Activated T-helper 9 cell treated with anti-CD3 and anti-CD28 coated beads, Interleukin-2, amount 50 U/mL, for 16 hours (primary cell): ENCODE measurements at places on chromosomes 7 and 10.

- no peak for DNase-seq
Measured at GRCh38 chr10:117275121-117275520, 34.2 kb downstream of the SLC18A2 start.

- DNase-seq: no peak
Measured at GRCh38 chr7:108825581-108825909, 255.9 kb downstream of the DNAJB9 start.

DNA sequence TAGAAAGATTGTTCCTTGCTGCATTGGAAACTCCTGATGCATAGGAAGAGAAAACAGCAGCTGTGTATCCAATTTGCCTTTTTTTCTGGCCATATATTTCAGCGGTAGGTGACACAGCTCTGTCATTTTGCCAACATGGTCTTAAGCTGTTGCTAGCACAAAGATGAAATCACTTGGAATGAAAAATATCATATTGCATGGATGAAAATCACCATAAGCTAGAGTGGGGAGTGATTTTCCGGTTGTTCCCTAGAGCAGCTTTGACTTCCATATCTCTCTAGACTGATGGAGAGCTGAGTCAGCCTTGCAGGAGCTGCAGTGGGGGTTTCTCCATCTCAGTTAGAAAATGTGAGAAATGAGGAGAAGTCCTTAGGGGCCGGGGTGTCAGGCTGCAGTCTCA, 38.3 kb upstream of the BTBD16 start:
- no peak for DNase-seq

GRCh38 chr10:25082276-25083204, 66.1 kb downstream of the THNSL1 start:
- no peak for DNase-seq

GRCh38 chr10:70559861-70560260, 42.7 kb downstream of the PRF1 start:
- DNase-seq: no peak

- no peak for DNase-seq
Measured at GRCh38 chr10:30396698-30397097, 37.3 kb upstream of the MAP3K8 start.

- no peak for DNase-seq
Measured at GRCh38 chr7:77360104-77360503, 56.0 kb downstream of the GSAP start.

GRCh38 chr10:71267508-71268240, 51.4 kb upstream of the SLC29A3 start:
- DNase-seq: no peak

DNA sequence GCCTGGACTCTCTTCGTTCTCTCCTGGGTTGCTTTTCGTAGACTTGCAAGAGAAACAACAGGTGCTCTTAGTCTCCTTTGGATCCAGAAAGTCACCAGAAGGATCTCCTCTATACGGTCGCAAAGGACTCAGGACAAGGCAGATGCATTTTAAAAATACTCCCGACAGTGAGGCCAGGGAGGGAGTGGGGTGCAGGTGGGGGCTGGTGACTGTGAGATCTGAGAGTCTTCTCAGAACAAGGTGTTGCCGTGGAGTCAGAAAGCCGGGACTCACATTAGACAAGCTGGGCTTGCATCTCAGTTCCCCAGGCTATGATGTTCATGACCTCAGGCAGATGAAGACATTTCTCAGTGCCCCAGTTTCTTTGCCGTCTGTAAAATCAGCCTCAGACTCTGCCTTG, 507.2 kb downstream of the TCERG1L start:
- no peak for DNase-seq

- no peak for DNase-seq
Measured at GRCh38 chr10:52551046-52551445, 221.5 kb downstream of the MBL2 start.

DNA sequence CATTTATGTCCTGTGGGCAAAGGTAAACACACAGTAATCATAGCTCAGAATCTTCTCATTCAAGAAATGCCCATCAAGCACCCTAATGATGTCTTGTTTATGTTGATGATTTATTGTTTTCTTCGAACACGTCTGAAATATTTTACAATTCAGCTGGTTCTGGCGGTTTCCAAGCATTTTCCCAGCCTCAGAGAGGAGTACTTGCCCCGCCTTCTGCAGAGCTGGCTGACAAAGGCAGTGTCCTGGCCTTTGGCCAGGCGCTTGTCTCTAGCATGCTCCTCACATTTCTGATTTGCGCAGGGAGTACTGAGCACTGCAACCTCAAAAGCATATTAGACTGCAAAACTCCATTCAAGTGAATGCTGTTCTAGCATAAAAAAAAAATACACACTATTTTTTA, 314.2 kb upstream of the GNAI1 start:
- no peak for DNase-seq

GRCh38 chr7:149081914-149082313, 8.6 kb downstream of the ZNF786 start:
- no peak for DNase-seq

- DNase-seq: no peak
Measured at GRCh38 chr7:152478140-152478539, 42.3 kb upstream of the KMT2C start.
